ENCODE measurements at places on chromosomes 5 and 9. TPM values are rescaled to one million over a fixed set of nuclear protein-coding genes. Genes with fewer than 3 reads are reported as not detected.

GRCh38 chr9:71587576-71588362, 180.5 kb downstream of the CEMIP2 start:
- DNase-seq: no peak

DNA sequence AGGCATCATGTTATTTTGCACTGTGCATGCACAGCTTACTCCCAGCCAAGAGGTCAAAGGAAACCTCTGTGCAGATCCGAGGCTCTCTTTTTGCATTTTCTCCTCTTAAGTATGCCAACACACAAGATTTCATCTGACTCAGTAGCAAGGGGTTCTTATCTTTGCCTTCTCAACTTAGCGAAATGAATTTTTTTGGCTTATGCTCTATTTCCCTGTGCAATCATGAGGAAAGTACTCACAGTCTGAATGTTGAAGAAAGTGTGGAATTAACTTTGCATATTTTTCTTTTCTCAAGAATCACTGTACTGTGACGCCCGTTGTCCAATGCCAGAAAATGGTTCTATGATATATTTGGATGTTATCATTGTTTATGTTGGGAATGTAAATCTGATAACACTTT, 173.5 kb upstream of the FBXL7 start:
- no peak for DNase-seq

GRCh38 chr5:56656846-56657726, 158.3 kb upstream of the MAP3K1 start:
- no peak for DNase-seq

The SPATA31A3 gene
- polyA plus RNA-seq: not detected

The OCLN gene
- 3.0 TPM for polyA plus RNA-seq

The HTR4 gene
- polyA plus RNA-seq: 0.06 TPM

DNA sequence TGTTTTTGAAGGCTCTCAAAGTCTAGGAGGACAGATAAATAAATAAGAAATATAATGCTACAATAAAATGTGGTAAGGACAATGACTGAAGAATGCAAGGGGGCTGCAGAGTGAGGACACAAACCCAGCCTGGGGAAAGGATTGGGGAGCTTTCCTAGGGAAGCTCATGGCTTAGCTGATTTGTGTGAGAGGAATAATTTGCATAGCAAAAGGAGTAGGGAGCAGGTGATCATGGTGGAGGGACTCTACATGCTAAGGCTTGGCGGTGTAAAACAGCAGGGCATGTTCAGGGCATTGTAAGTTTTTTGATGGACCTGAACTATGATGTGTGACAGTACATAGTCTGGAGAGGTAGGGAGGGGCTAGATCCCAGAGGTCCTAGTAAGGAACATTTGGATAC, 49.5 kb upstream of the CLINT1 start:
- DNase-seq: no peak

The AK1 gene
- polyA plus RNA-seq: 57.2 TPM

DNA sequence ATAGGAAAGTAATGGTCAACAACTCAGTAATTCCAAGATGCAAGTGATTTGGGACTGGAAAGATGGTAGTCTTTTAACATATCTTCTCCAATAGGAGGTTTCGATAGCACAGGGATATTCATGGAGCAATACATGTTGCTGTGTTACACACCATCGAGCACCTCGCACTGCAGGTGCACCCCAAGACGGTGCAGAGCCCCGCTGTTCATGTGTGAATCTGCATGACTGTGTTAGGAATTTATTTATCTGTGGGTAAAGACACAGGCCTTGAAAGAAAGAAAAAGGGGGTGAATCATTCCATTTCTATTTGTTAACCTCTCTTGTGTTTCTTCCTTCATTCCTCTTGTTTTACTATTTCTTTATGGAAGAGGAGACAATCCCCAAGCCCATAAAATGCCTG, 217.1 kb downstream of the EBF1 start:
- DNase-seq: no peak

GRCh38 chr9:129436751-129437625, 183.9 kb downstream of the C9orf50 start:
- DNase-seq: no peak

The PCA3 gene
- 6.1 TPM for polyA plus RNA-seq

- no peak for DNase-seq
Measured at GRCh38 chr5:3734632-3735031, 139.0 kb downstream of the IRX1 start.

The GPR150 gene
- 0.73 TPM for polyA plus RNA-seq

DNA sequence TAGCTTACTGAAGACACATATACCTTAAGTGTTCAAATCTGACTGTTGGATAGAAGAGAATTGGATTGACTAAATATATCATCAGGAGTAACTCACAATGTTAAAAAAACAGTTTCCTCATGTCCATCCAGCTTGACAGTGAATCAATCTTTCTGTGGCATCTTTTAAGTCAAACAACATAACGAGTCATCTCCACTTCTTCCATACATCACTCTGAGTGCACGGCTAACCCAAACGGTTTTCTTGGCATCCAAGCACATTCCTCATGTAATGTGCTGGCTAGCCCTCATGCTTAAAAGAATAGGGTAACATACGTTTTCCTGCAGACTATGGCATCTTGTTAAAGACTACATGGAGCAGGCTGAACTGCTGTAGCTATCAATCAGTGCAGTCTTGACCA, 291.5 kb upstream of the TRPC7 start:
- no peak for DNase-seq

DNA sequence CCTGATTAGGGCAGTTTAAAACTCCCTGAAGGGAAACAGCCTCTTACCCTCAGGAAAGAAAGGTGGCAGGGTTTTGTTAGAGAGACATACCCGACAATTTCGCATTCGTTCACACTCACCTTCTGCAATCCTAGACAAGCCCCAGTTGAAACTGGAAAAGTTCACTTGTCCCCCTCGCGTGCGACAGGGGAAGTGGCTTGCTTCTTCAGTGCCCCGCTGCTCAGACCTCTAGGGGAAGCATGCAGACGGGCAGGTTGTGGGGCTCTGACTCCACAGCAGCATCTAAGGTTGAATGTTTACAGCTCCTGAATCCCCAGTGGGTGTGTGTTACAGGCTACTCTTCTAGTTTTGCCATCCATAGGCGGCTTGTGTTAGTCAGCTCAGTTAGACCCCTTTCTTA, 575.7 kb upstream of the ACO1 start:
- DNase-seq: no peak

DNA sequence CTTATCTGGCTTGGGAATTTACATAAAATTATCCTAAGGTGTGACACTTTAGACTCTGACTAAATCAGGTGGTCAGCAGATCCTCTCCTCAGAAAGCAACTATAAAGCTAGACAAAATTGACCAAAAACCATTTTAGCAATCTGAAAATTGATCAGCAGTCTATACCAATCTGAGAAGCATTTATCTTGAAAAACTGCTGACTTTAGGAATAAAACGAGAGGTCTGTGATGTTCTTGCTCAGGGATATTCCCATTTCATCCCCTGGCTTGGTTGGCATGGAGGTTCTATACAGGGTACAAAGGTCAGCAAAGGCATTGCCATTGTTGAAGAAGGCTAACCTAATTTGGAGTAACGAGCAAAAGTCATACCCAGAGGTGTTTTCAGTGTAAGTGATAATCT, 11.7 kb downstream of the SPINK5 start:
- DNase-seq: no peak

- no peak for DNase-seq
Measured at GRCh38 chr9:101047848-101048397, 19.4 kb downstream of the PLPPR1 start.

GRCh38 chr5:64923151-64923685, 154.5 kb downstream of the CWC27 start:
- DNase-seq: no peak

DNA sequence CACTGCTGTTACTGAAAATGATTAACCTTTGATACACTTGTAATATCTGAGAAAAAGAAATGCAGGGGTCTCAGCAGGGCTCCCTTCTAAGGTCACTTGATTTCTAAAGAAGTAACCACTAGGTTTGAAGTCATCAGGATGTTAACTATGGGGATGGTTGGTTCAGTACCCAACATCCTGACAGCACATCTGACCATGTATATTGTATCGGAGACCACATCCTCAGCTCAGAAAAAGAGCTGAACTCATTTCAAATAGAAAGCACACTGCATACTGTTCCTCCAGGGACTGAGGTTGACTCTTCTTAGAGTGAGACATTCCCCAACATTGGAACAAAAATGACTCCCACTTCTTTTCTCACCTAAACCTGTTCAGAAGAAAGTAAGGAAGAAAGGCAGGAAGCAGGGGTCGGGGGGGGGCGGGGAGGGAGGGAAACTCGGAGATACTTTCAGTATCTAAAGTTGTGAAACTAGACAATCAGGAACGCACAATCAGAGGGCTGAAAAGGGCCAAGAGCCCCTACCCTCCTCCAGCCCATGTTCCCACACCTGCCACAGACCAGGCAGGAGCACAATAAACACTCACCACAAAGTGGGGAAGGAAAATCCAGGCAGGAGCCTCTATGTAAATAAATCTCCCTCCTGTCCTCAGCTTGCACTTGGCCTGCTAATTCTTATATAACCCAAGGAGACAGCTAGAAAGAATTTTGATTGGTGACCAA, 730 bp upstream of the GZMA start:
- no peak for DNase-seq

DNA sequence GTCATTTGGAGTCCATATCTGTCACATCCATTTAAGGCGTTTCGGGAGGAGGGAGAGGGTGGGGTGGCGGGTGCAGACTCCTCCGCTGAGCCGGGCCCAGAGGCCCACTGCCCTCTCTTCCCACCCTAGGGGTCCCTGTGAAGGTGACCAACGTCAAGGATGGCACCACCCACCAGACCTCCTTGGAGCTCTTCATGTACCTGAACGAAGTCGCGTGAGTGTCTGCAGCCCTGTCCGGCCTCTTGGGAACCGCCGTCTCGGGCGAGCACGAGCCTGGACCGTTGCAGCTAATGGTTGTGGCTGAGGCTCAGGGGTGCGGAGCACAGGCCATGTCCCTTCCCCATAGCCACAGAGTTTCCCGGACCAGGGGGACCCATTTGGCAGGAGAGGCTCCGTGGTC, 34.8 kb downstream of the ASS1 start:
- no peak for DNase-seq

DNA sequence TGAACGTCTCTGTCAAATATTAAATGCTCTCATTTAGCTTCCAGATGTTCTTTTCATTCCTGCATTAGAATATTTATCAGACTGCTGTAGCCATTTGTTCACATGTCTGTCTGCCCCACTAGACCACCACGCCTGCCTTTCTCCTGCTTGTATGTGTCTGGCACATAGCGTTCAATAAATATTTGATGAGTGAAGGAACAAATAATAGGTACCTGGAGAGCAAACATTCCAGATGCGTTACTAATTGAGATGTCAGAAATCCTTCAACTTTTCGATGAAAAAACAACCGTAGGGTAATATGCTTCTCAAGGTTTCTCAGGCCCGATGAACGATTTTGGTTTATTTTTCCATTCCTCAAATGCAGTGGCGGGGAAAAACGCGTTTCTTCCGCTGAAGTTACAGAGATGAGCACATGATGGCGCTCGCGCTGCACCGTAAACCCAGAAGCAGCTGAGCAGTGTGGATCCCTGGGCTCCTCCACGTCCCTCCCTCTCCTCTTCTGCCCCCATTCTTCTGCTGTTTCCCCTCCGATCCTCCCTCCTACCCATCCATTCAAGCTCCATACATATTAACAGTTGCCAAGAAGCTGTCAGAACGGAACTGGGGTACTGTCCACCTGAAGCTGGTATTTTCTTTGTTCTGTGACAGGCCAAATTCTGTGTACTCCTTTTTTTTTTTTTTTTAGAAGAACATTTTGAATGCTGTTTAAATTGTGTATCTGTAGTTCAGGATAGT, 245.4 kb downstream of the MPDZ start:
- peak; percentile 70 for DNase-seq

The TYRP1 gene
- polyA plus RNA-seq: 0.80 TPM

The FAT2 gene
- 2.7 TPM for polyA plus RNA-seq

GRCh38 chr5:8908055-8908683, 637.7 kb downstream of the SEMA5A start:
- no peak for DNase-seq

GRCh38 chr9:38182321-38182720, 113.3 kb upstream of the SHB start:
- no peak for DNase-seq

- DNase-seq: no peak
Measured at GRCh38 chr5:177109810-177110209, 23.1 kb downstream of the FGFR4 start.

GRCh38 chr5:36310138-36310537, 8.4 kb upstream of the RANBP3L start:
- DNase-seq: no peak

GRCh38 chr5:139574641-139575312, 13.6 kb downstream of the UBE2D2 start:
- DNase-seq: no peak

DNA sequence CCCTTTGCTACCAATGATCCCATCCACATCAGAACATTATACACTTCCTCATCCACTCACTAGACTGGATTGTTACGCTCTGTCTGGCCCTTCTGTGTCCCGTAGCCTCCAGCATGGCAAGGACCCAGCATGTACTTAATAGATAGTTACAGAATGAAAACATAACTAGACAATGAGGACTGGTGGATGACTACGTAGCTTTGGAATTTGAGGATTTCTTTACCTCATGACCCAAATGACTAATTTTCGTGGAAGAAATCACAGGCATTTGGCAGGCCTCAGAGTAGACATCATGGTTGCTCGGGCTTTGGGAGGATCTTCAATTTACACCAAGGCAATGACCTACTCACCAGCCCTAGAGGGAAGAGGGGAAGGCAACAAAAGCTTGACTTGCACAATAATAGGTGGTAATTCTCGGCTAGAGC, 299.8 kb downstream of the TLE1 start:
- no peak for DNase-seq

GRCh38 chr9:106486685-106487084, 376.3 kb upstream of the ZNF462 start:
- no peak for DNase-seq

DNA sequence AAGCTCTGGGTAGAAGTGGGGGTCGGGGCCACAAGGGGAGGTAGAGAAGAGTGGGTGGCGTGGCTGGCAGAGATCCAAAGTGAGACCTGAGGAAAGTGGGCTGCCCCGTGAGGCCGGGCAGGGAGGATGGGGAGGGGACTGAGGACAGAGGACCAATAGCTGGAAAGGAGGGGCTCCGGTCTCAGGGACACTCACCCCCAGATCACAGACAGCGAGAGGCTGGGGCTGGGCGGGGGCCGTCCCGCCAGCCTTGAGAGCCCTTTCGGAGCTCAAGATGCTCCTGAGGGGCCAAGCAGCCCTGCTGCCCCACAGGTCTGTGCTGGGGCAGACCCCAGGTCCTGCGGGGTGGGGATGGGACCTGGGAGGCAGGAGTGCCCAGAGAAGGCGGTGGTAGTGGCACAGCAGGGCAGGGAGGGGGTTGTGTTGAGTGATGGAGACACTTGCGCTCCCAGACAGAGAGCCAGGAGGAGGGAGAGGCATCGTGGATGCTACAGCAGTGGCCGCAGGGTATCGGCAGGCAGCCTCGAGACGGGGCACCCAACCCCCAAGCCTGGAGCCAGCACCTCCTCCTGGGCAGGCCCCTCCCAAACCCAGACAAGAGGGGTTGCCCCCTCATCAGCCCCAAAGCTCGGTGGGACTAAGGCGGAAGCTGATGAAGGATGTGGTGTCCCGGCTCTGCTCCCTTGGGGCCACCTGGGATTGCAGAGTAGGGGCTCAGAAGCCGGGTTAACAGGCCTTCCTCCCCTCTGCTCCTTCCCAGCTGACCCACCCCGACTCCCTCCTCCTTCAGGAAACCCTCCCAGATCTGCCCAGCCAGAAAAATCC, 3.4 kb downstream of the SARDH start:
- no peak for DNase-seq

Data from urinary bladder (tissue), 4 donors.